ENCODE measurements at places on chromosomes 5 and 9.

DNA sequence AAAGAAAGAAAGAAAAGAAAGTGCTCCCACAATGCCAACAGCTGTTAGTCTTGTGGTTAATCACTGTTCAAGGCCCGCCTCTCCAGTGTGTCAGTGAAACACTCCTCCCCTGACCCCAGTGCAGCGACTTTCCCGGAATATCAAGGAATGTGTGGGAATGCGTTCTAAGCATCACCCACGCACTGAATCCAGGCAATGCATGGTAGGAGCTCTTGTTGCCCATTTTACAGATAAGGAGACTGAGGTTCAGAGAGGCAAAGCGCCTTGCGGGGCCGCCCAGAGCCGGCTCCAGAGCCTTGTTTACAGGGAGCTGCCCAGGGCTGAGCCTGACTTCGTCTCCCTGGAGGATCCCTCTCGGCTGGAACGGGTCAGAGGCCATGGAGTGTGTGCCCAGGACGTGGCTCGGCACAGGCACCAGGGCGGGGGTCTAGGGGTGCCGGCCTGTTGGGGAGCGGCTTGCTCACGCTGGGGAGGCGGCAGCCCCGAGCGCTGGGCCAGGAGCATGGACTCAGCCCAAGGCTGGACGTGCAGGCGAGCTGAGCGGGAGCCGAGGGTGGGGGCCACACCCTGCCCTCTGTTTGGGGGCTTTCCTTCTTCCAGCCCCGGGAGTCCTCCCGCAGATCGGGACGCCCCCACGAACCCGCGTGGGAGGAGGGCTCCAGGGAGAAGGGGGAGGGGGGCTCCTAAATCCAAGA is 823 bp downstream of the ST6GALNAC6 start:
- no peak for DNase-seq

- DNase-seq: no peak
These were observed 1068.0 kb downstream of the MAT2B start for GRCh38 chr5:164573397-164573796.

DNA sequence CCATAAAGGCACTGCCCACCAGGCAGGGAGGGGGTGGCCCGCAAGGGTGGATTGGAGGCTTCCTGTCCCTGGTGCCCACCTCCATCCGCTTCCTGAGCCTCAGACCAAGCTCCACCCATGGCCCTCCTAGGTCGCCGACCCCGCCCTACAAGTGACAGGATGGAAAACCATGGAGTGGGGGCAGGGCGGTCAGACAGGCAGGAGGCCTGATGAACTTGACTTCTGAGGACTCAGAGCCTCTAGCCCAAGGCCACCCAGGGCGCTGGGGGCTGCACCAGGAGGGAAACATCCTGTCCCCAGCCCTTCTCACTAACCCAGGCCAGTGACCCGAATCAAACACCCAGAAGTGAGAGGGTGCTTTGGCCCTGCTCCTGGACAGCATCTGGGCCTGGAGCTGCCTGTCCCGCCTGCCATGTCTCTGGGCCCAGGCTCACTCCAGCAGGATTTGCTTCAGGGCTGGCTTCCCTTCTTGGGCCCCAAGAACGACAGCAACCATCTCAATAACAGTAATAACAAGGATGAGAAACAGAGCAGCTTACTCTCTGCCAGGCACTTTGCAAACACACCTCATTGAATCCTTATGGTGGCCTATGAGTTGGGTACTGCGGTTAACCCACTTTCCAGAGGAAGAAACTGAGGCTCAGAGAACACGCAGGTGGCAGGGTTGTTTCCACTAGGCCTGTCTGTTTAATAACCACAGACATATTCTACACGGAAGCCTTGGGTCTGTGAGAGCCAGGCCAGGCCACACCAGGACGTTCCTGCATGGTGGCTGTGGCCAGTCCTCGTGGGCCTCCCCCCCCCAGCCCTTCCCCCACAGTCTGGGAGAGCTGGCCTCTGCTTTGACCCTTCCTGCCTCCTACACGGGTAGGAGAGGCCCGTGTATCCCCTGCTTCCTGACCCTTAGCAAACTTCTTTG is 4.4 kb upstream of the ST6GALNAC6 start:
- no peak for DNase-seq

DNA sequence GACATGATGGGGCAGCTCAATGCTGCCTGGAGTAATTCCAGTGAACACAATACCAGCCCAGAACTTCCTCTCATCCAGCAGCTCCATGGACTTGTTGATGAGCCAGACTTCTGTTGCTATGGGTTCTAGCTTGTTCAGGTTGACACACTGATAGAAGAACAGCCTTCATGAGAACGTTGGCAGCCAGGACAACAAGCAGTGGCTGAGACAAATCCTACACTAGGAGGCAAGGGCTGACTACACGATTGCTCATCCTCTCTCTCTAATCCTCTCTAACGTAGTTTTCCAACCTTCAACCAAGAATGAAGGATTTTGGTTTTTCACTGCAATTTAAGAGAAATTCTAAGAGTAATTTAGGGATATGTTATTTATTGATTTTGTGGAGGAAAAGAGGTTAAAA is 67.8 kb downstream of the NIPSNAP3B start:
- DNase-seq: no peak

- DNase-seq: no peak
These were observed 60.6 kb downstream of the GGTA1 start for GRCh38 chr9:121439016-121439415.

- no peak for DNase-seq
These were observed 60.9 kb downstream of the NNT start for GRCh38 chr5:43663916-43664315.

- no peak for DNase-seq
These were observed 1.9 kb downstream of the SEMA4D start for GRCh38 chr9:89495824-89496560.

DNA sequence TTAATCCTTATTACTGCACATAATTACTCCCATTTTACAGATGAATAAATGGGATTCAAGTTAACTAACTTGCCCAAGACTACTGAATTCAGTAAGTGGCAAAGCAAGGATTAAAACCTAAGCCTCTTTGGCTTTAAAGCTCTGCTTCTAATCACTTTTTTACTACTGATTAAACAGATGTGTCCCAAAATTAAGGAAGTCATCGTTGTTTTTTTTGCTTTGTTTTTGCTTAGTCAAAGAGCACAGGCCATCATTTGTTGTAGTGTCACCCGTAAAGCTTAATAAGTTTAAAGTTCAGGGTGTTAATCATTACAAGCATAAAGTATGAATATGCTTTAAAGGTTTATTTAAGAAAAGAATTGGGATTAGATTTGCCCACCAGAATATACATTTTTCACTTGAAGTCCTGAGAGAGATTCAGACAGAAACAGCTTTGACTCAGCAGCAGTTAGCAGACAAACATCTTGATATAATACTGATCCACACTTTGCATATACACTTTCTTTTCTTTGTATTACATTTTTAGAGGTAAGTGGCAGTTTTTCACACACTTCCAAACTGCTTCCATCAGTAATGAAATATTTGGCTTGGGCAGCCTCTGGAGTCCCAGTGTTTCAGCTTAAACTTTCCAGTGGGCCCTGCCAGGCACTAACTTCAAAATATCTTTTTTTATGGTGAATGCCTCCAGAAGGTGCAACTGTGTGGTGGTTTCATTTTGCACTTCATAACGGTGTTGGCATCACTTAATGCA is 52.7 kb downstream of the PIK3R1 start:
- DNase-seq: no peak

DNA sequence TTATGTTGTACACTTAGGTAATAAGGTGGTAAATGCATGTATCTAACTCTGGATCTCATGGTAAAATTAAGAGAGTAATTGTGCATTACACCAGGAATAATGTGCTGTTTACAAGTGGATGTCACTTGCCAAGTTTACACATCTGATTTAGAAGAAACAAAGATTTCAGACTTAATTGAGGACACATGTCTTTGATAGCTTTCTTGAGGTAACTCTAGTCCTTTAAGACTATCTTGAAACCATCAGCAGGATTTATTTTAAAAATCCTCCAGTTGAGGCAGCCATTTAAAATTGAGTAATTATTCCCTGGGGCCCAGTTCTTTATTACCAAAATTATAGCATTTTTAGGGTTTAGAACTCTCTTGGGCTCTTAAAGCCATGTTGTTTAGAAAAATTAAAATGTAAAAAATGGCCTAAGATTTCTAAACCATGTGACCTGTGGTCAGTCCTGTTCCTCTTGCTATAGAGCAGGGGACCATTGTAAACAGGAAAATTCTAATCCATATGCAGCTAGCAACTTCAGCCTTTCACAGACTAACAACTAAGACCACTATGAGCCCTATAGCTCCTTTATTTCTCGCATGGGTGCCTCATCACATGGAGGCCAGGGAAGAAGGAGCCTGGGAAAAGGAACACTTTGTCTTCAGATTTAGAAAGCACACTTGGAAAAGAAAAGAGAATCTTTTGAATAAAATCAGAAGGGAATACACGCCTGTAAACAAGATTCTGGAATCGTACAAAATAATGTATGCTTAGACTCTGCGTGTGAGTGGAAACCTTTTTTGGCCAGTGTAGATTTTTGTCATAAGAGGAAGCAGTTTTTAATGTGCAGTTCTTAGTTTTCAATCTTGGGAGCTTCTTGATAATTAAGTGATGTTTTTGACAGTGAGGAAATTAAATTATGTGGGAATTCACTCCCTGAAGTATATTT is 71.2 kb downstream of the ZSWIM6 start:
- no peak for DNase-seq

DNA sequence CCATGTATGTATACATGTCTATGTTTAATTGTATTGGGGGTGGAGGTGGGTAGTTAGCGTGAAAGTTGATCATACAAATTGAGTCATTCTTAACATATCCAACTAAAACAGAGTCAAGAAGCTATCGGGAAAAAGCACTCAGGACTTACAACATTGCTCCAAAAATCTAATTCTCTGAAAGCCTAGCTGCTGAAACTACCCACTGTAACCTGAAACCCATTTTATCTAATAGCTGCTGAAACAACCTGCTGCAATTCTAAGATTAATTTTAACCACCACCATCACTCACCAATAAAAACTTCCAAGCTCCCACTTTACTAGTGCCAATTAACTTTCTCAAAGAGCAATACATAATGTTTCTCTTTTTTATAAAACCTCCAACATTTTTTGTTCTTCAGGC is 32.2 kb downstream of the KCNV2 start:
- DNase-seq: no peak

GRCh38 chr5:143403334-143403592 is 223 bp downstream of the NR3C1 start:
- no peak for DNase-seq

GRCh38 chr5:115229606-115230005 is 33.1 kb downstream of the PGGT1B start:
- DNase-seq: no peak

DNA sequence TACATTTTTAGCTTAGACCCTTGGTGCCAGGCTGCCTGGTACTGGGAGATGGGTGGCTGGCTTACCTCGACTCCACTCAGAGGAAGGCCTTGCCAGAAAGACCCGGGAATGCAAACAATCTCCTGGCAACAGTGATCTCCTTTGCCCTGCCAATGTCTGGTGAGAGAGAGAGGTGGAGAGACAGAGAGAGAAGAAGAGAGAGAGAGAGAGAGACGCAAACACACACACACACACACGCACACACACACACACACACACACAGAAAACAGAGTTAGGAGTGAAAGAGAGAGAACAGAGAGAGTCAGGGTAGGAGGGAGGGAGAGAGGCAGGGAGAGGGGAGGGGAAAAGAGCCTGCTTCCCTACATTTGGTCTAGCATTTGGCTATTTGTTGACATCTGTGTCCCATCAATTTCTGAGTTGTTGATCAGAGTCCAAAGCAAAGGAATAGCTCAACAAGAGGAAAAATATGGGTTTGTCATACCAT is 181.6 kb upstream of the MAP1B start:
- no peak for DNase-seq

GRCh38 chr5:104513640-104514072 is 951.1 kb upstream of the NUDT12 start:
- DNase-seq: no peak

DNA sequence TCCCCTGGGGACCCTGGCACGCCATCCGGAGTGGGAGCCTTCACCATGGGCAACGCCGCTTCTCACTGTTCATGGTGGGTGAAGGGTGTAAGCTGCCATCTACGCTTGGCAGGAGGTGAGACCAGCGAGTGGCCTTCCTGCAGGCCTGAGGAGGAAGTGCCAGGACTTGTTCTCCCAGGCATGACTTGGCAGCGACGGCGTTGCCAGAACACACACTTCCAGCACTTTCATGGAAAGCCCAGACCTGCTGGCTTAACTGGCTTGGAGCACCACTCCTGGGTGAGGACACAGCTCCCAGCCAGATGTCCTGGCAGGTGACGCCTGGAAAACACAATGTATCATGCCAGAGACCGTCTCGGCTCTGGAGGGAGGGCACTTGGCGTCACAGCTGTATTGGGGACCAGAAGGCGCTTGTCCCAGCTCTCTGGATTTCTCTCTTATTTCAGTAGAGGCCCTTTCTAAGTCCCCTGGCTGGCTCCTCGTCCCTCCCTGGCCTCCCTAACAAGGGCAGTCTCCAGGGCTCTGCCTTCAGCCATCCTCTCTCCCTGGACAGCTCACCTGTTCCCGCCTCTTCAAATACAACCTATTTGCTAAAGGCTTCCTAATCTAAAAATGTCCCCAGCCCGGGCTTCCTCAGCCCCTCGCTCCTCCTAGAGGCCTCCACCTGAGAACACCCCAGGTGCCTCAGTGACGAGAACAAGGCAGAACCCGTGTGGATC is 188.3 kb downstream of the OLFM1 start:
- DNase-seq: no peak

DNA sequence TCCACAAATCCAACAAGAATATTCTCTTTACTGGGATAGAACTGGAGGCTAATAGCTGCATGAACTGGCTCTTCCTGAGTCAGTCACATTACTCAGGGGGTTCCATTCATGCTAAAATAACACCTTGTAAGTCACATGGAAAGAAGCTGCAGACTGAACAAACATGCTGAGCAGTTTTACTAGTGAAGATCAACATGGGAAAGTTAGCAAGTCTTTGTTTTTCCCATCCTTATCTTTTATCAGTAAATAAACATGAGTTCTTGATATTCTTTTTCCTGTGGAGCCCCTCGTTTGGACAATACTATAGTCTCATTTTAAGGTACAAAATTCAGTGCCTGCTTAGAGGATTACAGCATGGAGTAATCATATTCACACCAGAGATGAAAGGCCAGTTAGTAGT is 43.7 kb upstream of the TEK start:
- DNase-seq: no peak

DNA sequence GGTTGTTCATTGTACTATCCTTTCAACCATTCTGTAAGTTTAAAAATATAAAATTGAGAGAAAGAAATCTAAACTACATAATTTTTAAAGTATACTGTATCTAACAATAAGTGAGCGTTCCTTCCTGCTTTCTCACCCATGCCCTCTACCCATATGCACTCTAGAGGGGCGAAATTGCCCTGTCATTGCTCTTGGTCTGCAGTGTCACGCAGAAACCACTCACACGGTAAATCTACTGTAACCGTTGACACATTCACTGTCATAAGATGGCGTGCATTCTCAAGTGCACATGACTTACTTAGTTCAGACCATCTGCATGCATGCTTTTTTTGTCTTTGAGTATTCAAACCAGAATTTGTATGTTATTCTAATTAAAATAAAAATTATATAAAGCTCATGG is 55.7 kb upstream of the NIPBL start:
- DNase-seq: no peak

GRCh38 chr5:80082281-80082680 is 47.1 kb downstream of the THBS4 start:
- no peak for DNase-seq

- DNase-seq: no peak
These were observed 518 bp upstream of the FAM13B start for GRCh38 chr5:138033386-138033808.

GRCh38 chr9:126829035-126829434 is 24.2 kb downstream of the ZBTB43 start:
- DNase-seq: no peak

GRCh38 chr9:19255112-19255511 is 24.6 kb downstream of the DENND4C start:
- no peak for DNase-seq

All from HS-27A (cell line).